Memory B cell (primary cell): ENCODE measurements at places on chromosomes 4 and X.

DNA sequence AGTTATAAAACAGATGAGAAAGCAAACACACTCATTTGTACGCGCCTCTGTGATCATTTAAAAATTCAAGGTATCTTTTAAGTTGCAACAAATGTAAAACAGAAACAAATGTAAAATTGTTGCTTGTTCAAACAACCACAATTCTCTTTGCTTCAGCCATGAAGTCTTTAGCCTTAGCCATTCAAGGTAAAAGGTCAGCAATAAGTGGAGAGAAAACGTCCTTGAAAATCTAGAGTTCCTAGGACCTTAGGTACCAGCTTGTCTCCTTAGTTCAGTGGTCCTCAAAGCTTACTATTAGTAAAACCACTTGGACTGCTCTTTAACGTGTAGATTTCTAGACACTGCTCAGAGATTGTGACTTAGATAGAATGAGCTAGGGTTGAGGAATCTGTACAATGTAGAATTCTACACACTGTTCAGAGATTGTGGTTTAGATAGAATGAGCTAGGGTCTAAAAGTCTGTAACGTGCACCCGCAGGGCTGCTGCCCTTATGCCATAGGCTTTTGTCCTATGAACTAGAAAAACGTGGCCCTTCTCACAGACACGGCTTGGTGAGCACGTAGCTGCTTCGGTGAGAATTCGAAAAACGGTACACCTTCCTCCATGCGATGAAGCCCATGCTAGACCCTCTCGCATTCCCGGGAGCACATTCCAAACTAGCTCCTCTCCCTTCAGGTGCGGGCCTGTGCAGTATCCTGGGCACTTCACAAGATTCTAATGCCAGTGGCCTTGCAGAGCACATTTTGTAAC is 1.7 kb downstream of the PLAC8 start:
- DNase-seq: no peak
- H3K4me3 ChIP-seq: peak overlapping the region; percentile 93
- peak overlapping the region; percentile 90 for H3K27ac ChIP-seq
- peaks cover 22% of the 10 kb centered on the region for H3K4me1 ChIP-seq

- H3K27ac ChIP-seq: no peak overlapping the region
- H3K36me3 ChIP-seq: no peaks in the 10 kb centered on the region
- H3K4me3 ChIP-seq: no peak overlapping the region
- H3K4me1 ChIP-seq: no peaks in the 10 kb centered on the region
- peak; percentile 6 for DNase-seq
- peaks cover 6% of the 10 kb centered on the region for H3K27me3 ChIP-seq
Measured at GRCh38 chr4:18366892-18367291, 345.3 kb upstream of the LCORL start.

GRCh38 chr4:3207531-3208037 is 41.4 kb upstream of the MSANTD1 start:
- no peak for DNase-seq
- peaks cover 7% of the 10 kb centered on the region for H3K4me1 ChIP-seq
- no peak overlapping the region for H3K27ac ChIP-seq

DNA sequence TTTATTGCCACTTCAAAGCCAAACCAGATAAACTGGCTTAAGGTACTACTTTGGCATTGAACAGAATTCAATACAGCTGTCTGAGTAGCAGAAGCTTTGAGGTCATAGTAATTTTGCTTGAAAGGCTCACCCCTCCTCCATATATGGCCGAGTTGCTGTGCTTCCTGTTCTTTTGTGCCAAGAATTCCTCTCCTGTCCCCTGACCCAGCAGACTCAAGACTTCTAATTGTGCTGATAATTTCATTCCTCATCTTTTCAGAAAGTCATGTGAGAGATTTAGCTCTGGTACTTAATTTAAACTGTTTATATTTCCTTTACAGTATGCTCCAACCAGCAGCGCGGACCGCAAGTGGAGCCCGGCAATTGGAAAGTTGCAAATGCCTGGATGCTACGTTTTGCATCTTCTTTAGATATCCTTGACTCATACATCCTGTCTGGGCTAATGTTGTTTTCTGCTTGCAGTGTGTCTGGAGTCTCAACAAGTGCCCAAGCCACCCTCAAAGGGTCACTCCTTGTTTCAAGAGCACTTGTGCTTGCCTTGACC is 373.4 kb downstream of the PDGFC start:
- no peak overlapping the region for H3K27ac ChIP-seq
- H3K36me3 ChIP-seq: no peaks in the 10 kb centered on the region
- no peaks in the 10 kb centered on the region for H3K4me1 ChIP-seq
- DNase-seq: no peak
- no peak overlapping the region for H3K4me3 ChIP-seq

GRCh38 chr4:88535090-88535755 is 11.6 kb upstream of the PYURF start:
- H3K4me1 ChIP-seq: peaks cover 2% of the 10 kb centered on the region
- no peak overlapping the region for H3K4me3 ChIP-seq
- DNase-seq: no peak
- H3K27me3 ChIP-seq: peaks cover 3% of the 10 kb centered on the region
- no peaks in the 10 kb centered on the region for H3K36me3 ChIP-seq
- H3K27ac ChIP-seq: no peak overlapping the region

GRCh38 chr4:149713031-149713430 is 102.6 kb downstream of the IQCM start:
- no peaks in the 10 kb centered on the region for H3K36me3 ChIP-seq
- H3K27ac ChIP-seq: no peak overlapping the region
- DNase-seq: no peak
- no peaks in the 10 kb centered on the region for H3K4me1 ChIP-seq
- H3K4me3 ChIP-seq: no peak overlapping the region
- no peaks in the 10 kb centered on the region for H3K27me3 ChIP-seq

- no peak for DNase-seq
- no peaks in the 10 kb centered on the region for H3K36me3 ChIP-seq
- H3K27me3 ChIP-seq: peaks cover 13% of the 10 kb centered on the region
- no peak overlapping the region for H3K27ac ChIP-seq
- H3K4me3 ChIP-seq: no peak overlapping the region
- H3K4me1 ChIP-seq: peaks cover 3% of the 10 kb centered on the region
Measured at GRCh38 chrX:39773923-39774773, 323.6 kb downstream of the BCOR start.
